Bronchial epithelial cell (primary cell): ENCODE measurements at places on chromosomes 13 and 19. TPM values are rescaled to one million over a fixed set of nuclear protein-coding genes. Genes with fewer than 3 reads are reported as not detected.

Gene BRCA2
- total RNA-seq = 0.53 and 1.8 TPM in 2 replicates

Gene RNF113B
- not detected in 2 replicates for total RNA-seq

Gene FBXO27
- total RNA-seq = 5.3 and 5.8 TPM in 2 replicates

Gene SERPINE3
- not detected in 2 replicates for total RNA-seq

Gene FREM2
- under 0.01 TPM in 1 of 2 replicates, not detected in the other for total RNA-seq

Gene SUPT20H
- total RNA-seq = 28.7 and 33.8 TPM in 2 replicates

Gene WTIP
- total RNA-seq = 40.3 and 43.9 TPM in 2 replicates

Gene KLK13
- 0.26 and 0.51 TPM in 2 replicates for total RNA-seq

Gene ZNF284
- total RNA-seq = 2.3 and 2.4 TPM in 2 replicates
